Activated CD4-positive, alpha-beta T cell treated with anti-CD3 and anti-CD28 coated beads for 36 hours (primary cell): ENCODE measurements at places on chromosomes 3 and 15. TPM values are rescaled to one million over a fixed set of nuclear protein-coding genes. Genes with fewer than 3 reads are reported as not detected.

The FHIT gene
- total RNA-seq = 10.2 TPM

The TRIM42 gene
- total RNA-seq = not detected

The HDGFL3 gene
- total RNA-seq = 5.0 TPM

The SPSB4 gene
- total RNA-seq = not detected

The CTXND1 gene
- total RNA-seq = not detected

The ZDHHC19 gene
- not detected for total RNA-seq

DNA sequence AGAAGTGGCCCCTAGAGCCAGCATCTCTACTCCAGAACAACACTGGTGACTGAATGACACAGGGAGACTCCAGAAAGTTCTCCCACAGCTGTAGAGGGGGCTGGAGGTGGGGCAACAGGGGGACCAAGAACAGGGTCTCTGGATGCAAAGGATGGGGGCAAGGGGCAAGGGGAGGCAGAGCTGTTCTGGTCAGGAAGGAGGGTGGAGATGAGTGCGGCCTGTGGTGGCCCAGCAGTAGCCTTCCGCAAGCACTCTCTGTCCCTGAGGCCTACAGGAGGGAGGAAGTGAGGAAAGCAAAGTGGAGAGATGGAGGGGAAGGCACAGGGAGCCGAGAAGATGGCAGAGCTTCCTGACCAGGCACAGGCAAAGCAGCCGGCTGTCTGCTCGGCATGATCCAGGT, 56.5 kb downstream of the HOMER2 start:
- H3K27me3 ChIP-seq = peaks cover 2% of the 10 kb centered on the region
- no peaks in the 10 kb centered on the region for H3K4me1 ChIP-seq
- no peak for DNase-seq

- peaks cover 8% of the 10 kb centered on the region for H3K4me1 ChIP-seq
- peaks cover 25% of the 10 kb centered on the region for H3K36me3 ChIP-seq
- H3K27ac ChIP-seq = no peak overlapping the region
- no peak overlapping the region for H3K4me3 ChIP-seq
- no peaks in the 10 kb centered on the region for H3K27me3 ChIP-seq
Measured at GRCh38 chr15:76664895-76665294, 240.2 kb downstream of the SCAPER start.

- no peaks in the 10 kb centered on the region for H3K27me3 ChIP-seq
- DNase-seq = no peak
- peaks cover 48% of the 10 kb centered on the region for H3K4me1 ChIP-seq
- H3K4me3 ChIP-seq = no peak overlapping the region
Measured at GRCh38 chr3:15820911-15821310, 23.1 kb upstream of the ANKRD28 start.

DNA sequence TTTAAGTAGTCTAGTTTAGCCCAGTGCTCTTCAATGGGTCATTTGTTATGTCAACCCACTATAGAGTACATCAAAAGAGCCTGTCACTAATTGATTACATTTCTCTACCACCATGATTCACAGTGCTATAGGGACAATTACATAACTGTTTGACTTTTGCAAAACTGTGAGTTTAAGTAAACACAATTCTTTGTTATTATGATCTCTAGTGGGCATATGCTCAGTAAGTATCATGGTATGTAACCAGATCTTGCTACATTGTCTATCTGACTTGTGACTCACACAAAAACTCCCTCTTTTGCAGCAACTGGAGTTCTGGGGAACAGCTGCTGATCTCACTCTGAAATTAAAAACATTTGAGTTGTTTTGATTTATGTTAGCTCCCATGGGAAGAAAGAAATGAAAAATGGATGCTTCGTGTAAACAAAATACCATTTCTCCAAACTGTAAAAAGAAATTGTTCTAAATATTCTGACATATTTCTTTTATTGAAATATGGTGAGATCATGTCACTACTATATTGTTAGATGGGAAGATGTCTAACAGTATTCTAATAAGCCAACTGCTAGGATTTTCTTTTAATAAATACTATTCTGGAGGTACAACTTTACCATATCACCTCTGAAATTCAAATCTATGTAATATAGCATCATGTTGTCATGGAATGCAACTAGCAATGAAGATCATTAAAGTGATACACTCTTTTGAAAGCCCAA, 470.4 kb downstream of the ROBO1 start:
- no peaks in the 10 kb centered on the region for H3K36me3 ChIP-seq
- no peaks in the 10 kb centered on the region for H3K27me3 ChIP-seq
- no peak for DNase-seq
- no peaks in the 10 kb centered on the region for H3K4me1 ChIP-seq

DNA sequence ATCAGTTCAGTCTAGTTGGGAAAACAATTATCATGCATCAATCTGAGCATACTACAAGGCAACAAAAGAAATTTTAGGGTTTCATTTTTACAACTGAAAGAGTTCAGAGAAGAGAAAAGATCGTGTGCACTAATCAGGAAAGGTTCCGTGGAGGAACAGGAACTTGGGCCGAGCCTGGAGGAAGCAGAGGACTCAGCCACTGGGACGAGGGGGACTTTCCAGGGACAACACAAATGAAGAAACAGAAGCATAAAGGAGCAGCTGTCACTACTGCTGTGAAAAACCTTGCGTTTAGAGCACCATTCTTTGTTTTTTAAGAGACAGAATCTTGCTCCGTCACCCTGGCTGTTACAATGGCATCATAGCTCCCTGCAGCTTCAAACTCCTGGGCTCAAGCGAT, 60.5 kb downstream of the MYO1E start:
- H3K36me3 ChIP-seq = no peaks in the 10 kb centered on the region
- H3K4me1 ChIP-seq = no peaks in the 10 kb centered on the region
- DNase-seq = no peak
- no peaks in the 10 kb centered on the region for H3K27me3 ChIP-seq
- no peak overlapping the region for H3K27ac ChIP-seq

- no peaks in the 10 kb centered on the region for H3K4me1 ChIP-seq
- no peak for DNase-seq
- no peaks in the 10 kb centered on the region for H3K27me3 ChIP-seq
- H3K4me3 ChIP-seq = no peak overlapping the region
- H3K27ac ChIP-seq = no peak overlapping the region
- H3K36me3 ChIP-seq = no peaks in the 10 kb centered on the region
Measured at GRCh38 chr3:103968131-103968530, 1398.6 kb upstream of the ALCAM start.

DNA sequence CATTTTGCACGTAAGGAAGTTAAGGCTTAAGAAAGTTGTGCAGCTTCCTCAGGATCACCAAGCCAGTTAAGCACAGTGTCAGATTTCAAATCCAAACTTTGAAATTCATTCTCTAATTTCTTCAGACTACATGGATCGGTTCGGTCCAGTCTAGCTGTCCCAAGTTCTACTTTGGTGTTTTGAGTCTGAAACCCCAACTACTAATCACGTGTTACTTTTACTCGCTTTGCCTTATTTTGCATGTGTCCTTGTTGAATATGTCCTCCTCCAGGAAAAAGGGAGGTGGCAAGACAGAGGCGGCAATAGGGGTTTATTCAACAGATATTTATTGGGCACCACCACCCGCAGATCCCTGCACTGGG, 522 bp upstream of the GXYLT2 start:
- peaks cover 7% of the 10 kb centered on the region for H3K4me1 ChIP-seq
- DNase-seq = no peak
- H3K36me3 ChIP-seq = no peaks in the 10 kb centered on the region
- no peak overlapping the region for H3K27ac ChIP-seq
- peak overlapping the region; percentile 74 for H3K4me3 ChIP-seq

- DNase-seq = no peak
- peaks cover 30% of the 10 kb centered on the region for H3K36me3 ChIP-seq
Measured at GRCh38 chr15:98938105-98938417, 69.5 kb downstream of the PGPEP1L start.

GRCh38 chr3:48222616-48223513, at the start of gene CAMP:
CAMP (plus strand) TSS chr3:48223495; CDS start chr3:48223512, 17 bp downstream.
- no peak for DNase-seq
- H3K36me3 ChIP-seq = no peaks in the 10 kb centered on the region
- peaks cover 4% of the 10 kb centered on the region for H3K4me1 ChIP-seq
- no peak within 1 kb of the TSS for H3K27ac ChIP-seq
- no peak within 1 kb of the TSS for H3K4me3 ChIP-seq

DNA sequence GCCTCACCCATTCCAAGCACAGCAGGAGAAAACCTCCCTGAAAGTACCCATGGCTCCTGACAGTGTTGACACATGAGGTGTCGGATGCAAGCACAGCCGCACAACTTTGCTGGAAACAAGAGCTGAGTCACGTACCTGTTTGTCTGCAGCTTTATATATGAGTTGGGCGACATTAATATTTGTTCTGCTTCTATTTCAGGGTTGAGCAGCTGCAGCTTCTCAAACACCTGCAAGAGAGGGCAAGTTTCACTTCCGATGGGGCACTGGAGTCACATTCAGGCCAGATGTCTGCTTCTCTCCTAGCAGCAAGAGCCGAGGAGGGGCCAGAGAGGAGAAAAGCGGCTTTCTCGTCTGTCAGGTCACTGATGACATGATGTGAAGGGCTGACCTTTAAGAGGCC, 88.0 kb downstream of the NUP210 start:
- no peak overlapping the region for H3K27ac ChIP-seq
- H3K4me3 ChIP-seq = no peak overlapping the region
- DNase-seq = no peak
- H3K36me3 ChIP-seq = peaks cover 57% of the 10 kb centered on the region
- no peaks in the 10 kb centered on the region for H3K4me1 ChIP-seq

DNA sequence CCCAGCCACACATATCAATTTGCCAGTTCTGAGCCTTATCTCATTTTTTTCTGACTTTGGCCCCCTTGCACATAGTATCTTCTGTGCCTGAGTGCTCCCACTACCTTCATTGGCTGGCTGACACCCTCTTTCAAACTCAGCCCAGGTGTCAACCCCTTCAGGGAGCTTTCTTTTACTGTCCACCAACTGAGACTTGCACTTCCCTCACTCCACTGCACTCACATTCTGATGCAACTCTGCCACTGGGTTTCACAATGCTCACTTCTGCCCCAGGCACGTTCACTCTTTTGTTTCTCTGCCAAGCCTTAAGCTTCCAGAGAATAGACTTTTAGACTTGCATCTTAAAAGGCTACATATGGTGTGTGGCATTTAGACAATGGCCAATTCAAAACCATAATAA, 101.5 kb upstream of the CBLB start:
- peaks cover 17% of the 10 kb centered on the region for H3K36me3 ChIP-seq
- no peaks in the 10 kb centered on the region for H3K27me3 ChIP-seq
- peaks cover 3% of the 10 kb centered on the region for H3K4me1 ChIP-seq
- peak overlapping the region; percentile 24 for H3K27ac ChIP-seq
- DNase-seq = no peak
- no peak overlapping the region for H3K4me3 ChIP-seq

- no peak overlapping the region for H3K27ac ChIP-seq
- no peaks in the 10 kb centered on the region for H3K4me1 ChIP-seq
- peaks cover 15% of the 10 kb centered on the region for H3K27me3 ChIP-seq
- no peak overlapping the region for H3K4me3 ChIP-seq
Measured at GRCh38 chr3:190456770-190457169, 7.1 kb upstream of the TMEM207 start.

- peak; percentile 38 for DNase-seq
- H3K4me1 ChIP-seq = peaks cover 12% of the 10 kb centered on the region
- H3K27me3 ChIP-seq = peaks cover 14% of the 10 kb centered on the region
- peak overlapping the region; percentile 28 for H3K4me3 ChIP-seq
Measured at GRCh38 chr15:22949074-22949547, 31.1 kb downstream of the CYFIP1 start.

DNA sequence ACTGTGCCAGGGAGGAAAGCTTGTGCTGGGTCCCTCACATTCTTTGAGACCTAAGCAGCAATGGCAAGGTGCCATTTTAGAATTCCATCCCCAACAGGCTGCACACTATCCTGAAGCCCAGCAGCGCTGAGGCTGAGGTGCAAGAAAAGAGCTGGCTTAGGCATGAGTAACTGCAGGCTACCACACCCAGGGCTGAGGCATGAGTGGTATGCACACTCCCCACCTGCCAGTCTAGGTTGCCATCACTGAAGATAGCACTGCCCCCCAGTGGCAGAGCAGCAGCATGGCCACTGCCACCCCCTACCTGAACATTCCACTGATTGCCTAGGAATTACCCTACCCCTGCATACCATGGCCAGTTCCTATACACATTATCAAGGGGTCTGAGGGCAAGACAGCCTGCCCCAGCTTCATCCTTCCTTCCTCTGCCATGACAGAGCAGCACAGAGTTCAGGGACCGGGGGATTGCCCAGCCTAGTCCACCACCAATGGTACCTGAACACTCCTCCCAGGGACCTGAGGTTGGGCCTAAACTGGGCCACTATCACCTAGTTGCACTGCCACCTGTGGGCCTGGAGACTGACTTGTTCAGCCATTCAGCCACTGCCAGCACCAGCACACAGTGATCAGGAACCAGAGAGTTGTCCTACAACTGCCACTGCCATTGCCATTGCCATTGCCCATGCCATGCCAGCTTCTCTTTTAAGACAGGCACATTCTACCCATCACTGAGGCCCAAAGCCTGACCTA, 129.8 kb downstream of the SATB1 start:
- no peaks in the 10 kb centered on the region for H3K4me1 ChIP-seq
- peak; percentile 71 for DNase-seq
- no peak overlapping the region for H3K4me3 ChIP-seq
- H3K27me3 ChIP-seq = no peaks in the 10 kb centered on the region
